Activated T-cell treated with anti-CD3 and anti-CD28 coated beads for 1 hour (primary cell): ENCODE measurements at places on chromosomes 1 and 21.

DNA sequence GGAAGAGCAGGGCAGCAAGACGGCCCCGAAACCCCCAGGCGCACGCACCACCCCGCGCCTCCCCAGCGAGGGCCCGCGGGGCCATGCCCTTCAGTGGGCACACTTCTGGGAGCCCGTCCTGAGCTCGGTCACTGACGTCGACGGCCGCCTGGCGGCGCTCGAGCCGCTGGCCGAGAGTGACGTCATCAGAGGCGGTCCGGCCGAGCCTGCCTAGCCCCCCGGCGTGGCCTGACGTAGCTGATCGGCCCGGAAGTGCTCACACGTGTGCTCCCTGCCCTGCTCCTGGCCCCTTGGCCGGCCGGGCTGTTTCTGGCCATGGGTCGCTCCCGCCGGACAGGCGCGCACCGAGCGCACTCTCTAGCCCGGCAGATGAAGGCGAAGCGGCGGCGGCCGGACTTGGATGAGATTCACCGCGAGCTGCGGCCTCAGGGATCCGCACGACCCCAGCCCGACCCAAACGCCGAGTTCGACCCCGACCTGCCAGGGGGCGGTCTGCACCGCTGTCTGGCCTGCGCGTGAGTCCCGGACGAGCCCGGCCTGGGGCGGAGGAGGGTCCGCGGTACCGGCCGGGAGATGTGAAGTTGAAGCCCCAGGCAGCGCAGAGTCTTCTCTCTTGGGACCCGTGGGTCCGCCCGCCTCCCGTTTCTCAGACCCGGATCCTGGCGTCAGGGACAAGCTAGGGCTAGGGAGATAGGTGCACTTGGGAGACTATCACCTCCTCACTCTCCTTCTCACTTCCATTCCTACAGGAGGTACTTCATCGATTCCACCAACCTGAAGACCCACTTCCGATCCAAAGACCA lies at the start of gene ZNF593:
Gene ZNF593, plus strand, starts transcription at position 240 of the 803 bp plus-strand sequence. Its CDS starts 76 bp downstream, at position 316.
- peak; percentile 72 for DNase-seq

DNA sequence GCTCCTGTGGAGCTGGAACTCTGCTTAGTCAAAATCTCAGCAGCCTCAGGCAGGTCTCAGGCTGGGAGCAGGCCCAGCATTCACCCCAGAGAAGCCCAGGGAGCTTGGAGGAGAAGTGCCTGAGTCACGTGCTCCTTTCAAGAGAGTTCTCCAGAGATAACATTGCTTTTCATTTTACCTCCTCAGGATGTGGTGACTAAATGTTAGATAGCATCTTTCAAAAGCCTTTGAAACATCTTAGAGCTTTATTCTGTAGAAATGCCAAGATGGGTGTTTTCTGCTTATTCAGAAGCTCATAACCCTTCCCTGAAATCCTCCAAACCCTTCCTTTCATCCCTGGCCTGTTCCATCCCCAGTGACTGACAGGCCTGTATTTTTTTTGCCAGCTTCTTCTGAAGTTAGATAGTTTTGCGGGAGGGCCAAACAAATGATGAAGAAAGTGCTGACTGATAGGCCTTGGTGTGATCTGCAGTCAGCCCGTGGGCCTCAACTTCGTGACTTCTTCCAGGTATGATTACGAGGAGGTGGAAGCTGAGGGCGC lies 58.0 kb downstream of the PGM1 start:
- no peak for DNase-seq

DNA sequence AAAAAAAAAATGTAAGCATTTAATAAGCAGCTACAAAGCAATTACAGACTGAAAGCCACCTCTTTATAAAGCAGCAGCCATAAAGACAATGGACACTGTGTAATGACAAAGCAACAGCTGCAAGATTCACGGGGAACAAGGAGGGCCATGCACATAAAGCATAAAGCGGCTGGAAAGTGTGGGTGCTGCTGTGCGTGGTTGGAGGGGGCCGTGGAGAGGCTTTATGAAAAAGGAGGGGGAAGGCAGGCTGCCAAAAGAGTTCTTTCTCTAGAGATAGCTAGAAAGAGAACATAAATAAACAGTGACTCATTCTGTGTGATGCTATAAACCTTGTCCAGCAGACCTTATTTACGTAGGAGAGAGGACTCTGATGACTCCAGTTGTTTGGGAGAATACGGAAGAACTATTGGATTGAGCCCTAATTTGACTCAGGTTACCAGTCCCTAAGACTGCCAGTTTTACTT lies 49.3 kb downstream of the ADAMTS1 start:
- no peak for DNase-seq

DNA sequence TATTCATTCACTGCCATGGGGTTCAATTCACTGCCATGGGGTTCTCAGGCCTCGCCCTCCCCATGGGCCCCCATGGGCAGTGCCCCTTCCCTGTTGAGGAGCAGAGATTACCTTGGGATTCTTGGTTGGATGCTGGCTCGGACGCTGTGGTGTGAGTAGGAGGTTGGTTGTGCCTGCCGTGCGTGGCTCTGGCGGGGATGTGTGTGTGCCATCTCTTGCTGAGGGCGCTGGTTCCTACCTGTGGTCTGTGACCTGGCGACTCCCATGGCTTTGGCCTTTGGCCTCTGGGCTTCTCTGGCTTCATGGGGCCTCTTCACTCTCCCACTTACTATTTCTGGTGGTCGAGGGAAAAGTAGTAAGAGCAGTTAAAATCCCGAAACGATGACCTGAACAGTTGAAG lies 42.1 kb downstream of the PCNT start:
- no peak for DNase-seq

DNA sequence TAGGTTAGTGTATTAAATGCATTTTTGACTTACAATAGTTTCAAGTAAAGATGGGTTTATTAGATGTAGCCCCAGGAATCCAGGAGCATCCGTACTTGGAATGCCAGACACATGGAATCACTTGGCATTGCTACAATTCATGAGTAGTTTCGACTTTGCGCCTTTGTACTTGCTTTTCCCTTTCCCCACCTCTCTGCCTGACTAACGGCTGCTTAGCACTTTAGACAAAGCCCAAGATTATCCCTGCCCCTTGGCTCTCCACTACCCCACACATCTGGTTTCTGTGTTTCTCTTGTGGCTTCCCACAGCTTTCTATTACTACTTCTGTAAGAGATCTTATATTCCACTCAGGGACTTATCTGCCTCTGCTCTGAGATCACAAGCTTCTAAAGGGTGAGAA lies 397.7 kb upstream of the POU3F1 start:
- no peak for DNase-seq

- no peak for DNase-seq
Measured at GRCh38 chr1:231541842-231542241, 13.4 kb downstream of the TSNAX start.

DNA sequence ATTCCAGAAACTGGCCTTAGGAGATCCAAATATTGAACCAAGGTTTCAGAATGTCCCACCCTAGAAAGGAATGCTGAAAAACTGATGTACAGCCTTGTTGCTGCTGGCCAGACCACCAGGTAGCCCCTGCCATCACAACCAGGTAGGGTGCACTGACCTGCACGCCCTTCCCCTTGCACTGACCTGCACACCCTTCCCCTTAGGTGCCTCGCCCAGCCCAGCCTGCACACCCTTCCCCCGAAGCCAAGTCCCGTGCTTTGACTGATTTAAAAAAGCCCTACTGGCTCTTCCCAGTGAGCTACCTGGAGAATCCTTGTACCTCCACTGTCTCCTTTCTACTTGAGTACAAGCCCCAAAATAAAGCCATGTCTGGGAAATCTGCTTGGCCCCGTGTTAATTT lies 26.3 kb upstream of the C1orf198 start:
- no peak for DNase-seq

DNA sequence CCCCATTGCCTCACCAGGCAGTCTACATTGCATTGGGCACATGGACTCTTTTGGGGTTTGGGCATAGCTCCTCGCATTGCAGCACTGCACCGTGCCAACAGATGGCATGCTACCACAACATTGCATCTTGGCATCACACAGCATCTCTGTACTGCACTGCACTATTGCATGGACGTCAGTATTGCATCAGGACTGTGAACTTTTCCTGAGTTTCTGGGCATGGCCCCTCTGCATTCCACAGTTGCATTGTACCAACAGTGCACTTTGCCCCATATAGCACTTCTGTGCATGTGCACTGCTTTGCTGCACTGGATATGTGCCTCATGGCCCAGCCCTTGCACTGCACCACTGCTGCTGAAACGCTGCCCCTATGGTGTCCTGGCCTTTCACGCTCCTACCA lies 9.6 kb downstream of the PTPRU start:
- DNase-seq, result no peak

DNA sequence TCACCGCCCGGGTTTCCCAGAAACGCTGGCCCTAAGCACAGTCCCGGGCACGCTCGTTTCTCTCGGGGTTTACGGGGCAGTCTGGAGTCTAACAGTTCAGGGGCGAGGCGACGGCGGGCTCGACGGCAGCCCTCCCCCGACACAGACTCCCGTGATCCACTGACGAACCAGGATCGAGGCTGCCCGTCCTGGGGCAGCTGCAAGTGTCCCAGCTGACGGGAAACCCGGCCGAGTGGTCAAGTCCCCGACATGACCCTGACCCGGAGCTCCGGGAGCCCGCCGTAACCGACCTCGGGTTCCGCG lies 494 bp downstream of the UBE2J2 start:
- DNase-seq, result no peak

- DNase-seq, result no peak
Measured at GRCh38 chr1:224068458-224069072, 45.3 kb upstream of the FBXO28 start.

GRCh38 chr1:172180501-172181285 lies 239.8 kb upstream of the C1orf105 start:
- DNase-seq, result peak; percentile 30
